ENCODE measurements at places on chromosomes 16 and 17.
A peak's percentile ranks its signal among the peaks of the same experiment; 100 is the strongest.

DNA sequence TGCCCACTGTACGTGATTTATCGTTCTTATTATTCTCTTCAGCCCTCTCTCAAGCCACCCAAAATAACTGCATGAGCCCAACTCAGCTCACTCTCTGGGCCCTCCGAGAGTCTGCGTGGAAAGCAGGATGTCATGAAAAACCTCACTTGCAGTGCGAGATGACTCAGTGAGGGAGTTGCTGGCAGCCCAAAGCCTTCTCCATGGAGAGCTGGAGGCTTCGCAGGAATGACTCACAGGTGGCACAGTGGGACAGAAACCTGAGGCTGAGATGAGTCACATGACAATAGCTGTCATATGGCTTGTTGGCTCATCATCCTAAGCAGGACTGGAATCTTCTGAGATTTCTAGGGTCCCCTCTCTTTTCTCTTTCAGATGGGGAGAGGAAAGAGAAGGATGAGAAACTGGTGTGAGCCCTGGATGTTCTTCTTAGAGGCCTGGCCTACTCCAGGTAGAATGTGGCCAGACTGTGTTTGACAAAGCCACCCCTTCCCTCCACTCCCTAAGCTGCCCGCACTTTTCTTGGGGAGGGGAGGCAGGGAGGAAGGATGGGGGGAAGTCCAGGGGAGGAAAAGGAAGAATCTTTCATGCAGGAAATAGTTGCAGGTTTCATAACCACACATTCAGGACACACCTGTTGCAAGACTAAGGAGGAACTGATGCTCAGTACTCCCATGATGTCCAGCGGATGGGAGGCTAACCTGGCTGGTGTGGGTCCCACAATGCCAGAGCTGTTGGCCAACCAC is 160.6 kb upstream of the RPL38 start:
- DNase-seq, result no peak

GRCh38 chr16:75632857-75633256 is 9.8 kb upstream of the ADAT1 start:
- no peak for DNase-seq

DNA sequence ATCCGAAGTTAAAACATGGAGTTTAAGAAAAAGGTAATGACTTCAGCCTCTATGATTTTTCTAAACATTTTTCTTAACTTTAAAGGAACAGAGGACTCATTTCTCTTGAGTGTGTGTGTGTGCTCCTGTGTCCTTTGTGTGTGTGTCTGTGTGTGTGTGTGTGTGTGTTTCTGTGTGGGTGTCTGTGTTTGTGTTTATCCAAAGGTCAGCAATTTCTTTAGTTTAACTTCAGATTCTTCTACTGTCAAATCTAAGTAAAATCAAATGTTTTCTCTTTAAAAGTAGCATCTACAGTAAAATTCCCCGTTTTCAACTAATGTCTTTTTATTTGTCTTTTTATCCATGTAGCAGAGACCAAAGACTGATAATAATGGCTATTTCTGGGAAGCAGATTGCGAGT is 31.8 kb downstream of the HSBP1 start:
- no peak for DNase-seq

DNA sequence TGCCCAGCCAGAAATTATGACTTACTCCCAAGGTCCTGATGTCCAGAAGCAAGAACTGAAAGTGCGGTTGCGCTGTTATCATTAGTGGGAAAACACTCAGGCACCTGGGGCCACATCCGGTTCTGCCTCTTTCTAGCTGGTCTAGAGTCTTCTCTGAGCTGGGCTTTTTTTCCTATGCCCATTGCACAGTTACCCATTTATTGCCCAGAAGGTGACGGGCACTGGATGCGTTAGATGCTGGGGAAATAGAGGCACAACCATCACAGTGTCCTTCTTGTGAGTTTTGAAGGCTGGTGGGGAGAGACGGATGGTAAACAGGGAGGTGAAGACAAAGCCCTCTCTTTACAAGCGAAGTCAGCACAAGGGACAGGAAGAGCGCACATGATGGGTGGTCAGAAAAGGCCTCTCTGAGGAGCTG is 37.7 kb downstream of the PLCG2 start:
- no peak for DNase-seq

GRCh38 chr17:11140043-11140442 is 101.0 kb upstream of the SHISA6 start:
- no peak for DNase-seq

DNA sequence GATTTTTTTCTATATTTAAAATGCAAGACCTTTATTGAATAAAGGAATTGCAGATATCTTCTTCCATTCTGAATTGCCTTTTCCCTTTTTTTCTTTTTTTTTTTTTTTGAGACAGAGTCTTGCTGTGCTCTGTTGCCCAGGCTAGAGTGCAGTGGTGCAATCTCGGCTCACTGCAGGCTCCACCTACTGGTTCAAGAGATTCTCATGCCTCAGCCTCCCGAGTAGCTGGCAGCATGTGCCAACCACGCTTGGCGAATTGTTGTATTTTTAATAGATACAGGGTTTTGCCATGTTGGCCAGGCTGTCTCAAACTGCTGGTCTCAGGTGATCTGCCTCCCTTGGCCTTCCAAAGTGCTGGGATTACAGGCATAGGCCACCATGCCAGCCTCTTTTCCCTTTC is 151.5 kb downstream of the CEP112 start:
- no peak for DNase-seq

DNA sequence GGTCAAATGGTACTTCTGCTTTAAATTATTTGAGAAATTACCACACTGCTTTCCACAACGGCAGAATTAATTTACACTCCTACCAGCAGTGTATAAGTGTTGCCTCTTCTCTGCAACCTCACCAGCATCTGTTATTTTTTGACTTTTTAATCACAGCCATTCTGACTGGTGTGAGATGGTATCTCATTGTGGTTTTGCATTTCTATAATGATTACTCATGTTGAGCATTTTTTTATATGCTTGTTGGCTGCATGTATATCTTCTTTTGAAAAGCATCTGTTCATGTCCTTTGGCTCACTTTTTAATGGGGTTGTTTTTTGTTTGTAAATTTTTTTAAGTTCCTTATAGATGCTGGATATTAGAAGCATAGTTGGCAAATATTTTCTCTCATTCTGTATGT is 446.7 kb downstream of the PMP22 start:
- no peak for DNase-seq

- no peak for DNase-seq
These were observed 41.2 kb upstream of the RHOT1 start for GRCh38 chr17:32100971-32101631.

- no peak for DNase-seq
These were observed 2.5 kb downstream of the CIAPIN1 start for GRCh38 chr16:57444711-57445110.

GRCh38 chr16:49778202-49778930 is 77.5 kb downstream of the ZNF423 start:
- no peak for DNase-seq

- DNase-seq, result no peak
These were observed 95.8 kb upstream of the MPHOSPH6 start for GRCh38 chr16:82265809-82266208.

DNA sequence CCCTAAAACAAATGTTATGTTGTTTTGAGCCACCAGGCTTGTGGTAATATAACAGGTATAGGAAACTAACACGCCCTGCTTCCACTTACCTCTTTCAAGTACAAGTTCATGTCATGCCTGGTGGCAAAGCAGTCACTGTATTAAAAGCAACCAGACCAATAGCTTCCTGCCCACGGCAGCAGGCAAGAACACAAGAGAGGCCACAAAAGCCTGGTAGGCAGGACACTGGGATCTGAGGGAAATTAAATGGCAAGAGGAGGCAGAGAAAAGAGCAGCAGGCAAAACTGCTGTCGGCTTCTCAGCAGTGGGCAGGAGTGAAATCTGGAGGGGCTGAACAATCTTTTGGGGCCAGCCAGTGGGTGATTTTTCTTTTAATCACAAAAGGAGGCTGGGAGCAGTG is 2.2 kb downstream of the CYTH1 start:
- no peak for DNase-seq

DNA sequence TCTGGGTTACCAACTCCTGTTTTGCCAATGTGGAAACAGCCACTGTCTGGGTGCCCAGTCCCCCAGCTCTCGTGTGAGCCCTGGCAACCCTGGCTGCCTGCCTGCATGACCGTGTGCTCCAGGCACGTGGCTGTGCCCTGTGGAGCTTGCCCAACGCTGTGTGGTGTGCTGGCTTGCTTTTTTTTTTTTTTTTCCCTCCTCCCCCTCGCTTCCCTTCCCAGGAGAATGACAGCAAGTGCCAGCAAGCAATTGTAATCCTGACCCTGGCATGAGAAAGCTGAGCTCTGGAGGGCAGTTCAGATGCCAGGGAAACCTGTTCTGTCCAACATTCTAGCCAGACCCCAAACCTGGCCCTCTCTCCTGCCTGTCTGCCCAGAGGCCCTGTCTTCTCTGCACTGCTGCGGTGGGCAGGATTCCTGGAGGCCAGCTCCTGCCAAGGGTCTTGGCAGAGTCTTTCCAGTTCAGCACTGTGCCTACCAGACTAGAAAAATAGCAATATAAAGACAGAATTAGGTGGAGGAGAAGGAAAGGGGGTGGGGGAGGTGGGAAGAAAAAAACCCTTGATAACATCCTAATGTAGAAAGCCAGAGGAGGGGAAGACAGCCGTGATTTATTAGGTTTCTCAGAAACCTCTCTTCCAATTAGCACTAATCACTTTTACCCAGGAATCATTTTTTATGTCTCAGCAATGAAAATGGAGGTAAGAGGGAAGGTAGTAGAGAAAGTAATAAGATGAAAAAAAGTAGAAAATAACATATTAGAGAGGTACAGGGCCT is 9.0 kb downstream of the HLF start:
- no peak for DNase-seq

DNA sequence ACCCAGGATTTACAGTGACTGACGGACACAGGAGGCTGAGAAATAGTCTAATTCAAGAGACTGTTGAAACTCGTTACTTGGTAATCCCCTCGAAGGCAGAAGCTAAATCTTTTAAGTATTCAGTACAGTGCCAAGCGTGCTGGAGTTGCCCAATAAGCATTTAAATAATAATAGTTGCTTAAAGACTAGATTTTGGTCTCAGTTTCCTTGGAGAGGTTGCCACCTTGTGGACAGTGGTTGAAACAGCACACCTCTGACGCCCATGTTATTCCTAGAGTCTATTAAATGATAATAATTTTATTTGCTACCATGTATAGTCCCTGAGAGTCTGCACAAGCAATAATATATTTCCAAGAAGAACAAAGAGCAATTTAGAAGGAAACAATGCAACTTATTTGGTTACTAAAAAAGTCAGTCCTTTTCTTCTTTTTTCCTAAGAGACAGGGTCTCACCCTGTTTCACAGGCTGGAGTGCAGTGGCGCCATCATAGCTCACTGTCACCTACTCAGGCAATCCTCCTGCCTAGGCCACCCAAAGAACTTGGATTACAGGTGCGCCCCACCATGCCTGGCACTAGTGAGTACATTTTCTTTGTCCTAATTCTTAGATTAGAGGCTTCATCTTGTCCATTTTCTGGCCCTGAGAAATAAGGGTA is 138.0 kb upstream of the NUDT7 start:
- DNase-seq, result peak; percentile 59

- DNase-seq, result no peak
These were observed 3.9 kb downstream of the TMEM94 start for GRCh38 chr17:75460295-75460694.

DNA sequence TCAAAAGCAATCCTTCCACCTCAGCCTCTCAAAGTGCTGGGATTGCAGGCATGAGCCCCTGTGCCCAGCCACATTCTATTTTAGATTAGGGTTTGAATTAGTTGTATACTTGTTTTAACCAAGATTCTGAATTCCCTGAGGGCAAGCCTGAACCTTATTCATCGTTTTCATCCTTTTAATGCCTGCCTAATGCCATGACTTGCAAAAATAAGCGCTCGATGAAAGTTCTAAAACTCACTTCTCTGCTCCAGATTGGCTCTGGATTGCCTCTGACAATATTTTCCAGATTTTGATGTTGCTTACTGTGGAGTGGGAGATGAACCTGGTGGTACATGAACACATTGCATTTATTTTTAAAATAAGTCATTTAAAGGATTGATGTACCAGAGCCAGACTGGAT is 90.9 kb upstream of the CACNG3 start:
- DNase-seq, result no peak

DNA sequence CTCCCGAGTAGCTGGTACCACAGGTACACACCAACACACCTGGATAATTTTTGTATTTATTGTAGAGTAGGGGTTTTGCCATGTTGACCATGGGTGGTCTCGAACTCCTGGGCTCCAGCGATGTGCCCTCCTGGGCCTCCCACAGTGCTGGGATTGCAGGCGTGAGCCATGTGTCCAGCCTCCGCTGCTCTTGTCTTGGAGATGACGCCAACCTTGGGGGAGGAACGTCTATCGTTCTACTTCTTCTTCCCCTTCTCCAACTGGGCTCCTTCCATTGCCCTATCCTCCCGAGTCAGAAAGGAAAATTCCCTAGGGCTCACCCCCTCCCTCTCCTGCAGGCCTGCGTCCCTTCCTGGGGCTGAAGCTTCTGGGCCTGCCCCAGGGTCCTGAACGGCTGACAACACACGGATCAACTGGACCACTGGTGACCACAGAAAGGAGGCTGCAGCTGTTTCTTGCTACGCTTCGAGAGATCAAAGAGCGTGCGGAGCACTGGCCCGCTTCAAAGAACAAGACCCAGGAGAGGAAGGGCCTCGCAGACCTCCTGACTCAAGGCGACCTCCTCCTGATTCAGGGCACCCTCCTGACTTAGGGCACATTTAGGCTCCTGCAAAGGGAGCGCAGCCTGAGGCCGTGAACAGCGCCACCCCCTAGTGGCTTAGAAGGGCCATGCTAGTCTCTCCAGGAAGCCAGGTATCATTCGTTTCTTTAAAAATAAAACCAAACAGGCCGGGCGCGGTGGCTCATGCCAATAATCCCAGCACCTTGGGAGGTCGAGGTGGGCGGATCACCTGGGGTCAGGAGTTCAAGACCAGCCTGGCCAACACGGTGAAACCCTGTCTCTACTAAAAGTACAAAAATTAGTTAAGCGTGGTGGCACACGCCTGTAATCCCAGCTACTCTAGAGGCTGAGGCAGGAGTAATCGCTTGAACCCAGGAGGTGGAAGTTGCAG is 48.5 kb upstream of the HELZ start:
- DNase-seq, result peak; percentile 86

GRCh38 chr16:35678-36305 is 17.6 kb downstream of the POLR3K start:
- no peak for DNase-seq

DNA sequence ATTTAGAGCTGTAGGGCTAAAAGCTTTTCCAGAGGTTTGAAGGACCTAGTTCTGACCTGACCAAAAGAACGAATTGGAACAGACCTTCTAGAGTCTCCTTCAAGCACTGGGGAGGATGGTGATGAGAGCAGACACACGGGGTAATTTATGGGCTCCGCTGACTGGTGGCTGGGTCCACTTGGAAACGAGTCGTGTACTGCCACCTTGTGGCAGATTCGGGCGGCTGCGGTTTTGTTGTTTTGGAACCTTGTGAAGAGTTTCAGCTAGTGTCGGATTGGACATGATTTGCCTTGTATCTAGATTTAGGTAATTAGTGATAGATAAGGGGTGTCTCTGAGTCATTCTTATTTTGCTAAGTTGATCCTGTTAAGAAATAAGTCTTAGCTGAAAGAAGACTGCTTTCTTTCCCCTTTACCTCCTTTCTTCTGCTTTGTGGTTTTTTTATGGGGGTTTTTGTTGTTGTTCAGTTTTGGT is 98.9 kb downstream of the AATF start:
- DNase-seq, result peak; percentile 67
